Transverse colon (tissue), 4 donors: ENCODE measurements at places on chromosomes 13 and 19. TPM values are rescaled to one million over a fixed set of nuclear protein-coding genes. Genes with fewer than 3 reads are reported as not detected.
A peak's percentile ranks its signal among the peaks of the same experiment; 100 is the strongest.

- no peak for DNase-seq
These were observed 7.4 kb upstream of the SLITRK6 start for GRCh38 chr13:85806553-85807175.

DNA sequence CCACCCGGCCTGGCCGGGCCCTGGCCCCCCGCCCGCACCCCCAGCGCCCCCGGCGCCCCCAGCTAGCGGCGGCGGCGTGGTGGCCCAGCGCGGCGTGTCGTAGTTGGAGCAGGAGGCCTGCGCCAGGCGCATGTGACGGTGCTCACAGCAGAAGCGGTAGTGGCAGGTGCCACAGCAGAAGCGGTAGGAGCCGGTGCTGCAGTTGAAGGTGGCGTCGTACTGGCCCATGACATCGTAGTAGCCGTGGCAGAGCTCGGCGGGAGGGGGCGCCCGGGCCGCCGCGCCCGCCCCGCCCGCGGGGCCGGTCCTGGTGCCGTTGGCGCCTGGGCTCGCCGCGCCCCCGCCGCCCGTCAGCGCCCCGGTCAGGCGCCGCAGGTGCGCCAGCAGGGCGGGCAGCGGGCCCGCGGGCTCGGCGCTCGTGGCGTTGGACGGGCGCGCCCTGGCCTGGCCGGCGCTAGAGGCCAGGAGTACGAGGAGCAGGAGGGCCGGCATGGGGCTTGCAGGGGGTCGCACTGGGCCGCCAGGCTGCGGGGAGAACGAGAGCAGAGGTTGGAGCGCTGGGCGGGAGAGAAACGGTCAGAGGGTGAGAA, 633 bp downstream of the SHISA7 start:
- no peak for DNase-seq

GRCh38 chr13:45899406-45899805, 47.9 kb upstream of the SIAH3 start:
- DNase-seq: no peak

GRCh38 chr13:101697745-101698144, 245.3 kb downstream of the ITGBL1 start:
- DNase-seq: no peak

GRCh38 chr13:49840266-49840665, 47.8 kb upstream of the KPNA3 start:
- DNase-seq: no peak

DNA sequence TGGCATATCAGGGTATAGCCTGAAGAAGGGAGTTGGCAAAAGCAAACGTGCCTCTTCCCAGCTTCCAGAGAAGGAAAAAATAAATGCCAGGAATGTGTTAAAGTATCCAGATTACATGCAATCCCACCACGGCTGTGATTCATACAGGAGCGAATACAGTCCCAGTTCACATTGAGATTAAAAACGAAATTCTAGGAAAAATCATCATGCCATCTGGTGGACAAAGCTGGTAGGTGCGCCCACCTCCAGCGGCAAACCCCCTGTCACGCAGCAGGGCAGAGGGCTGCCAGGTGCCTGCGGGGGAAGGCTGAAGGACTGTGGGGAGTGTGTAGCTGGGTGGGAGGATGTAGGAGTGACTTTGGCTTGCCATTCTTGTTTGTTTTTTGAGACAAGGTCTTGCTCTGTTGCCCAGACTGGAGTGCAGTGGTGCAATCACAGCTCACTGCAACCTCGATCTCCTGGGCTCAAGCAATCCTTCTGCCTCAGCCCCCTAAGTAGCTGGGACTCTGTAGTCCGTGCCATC, 6.4 kb upstream of the DMWD start:
- DNase-seq: peak; percentile 62

DNA sequence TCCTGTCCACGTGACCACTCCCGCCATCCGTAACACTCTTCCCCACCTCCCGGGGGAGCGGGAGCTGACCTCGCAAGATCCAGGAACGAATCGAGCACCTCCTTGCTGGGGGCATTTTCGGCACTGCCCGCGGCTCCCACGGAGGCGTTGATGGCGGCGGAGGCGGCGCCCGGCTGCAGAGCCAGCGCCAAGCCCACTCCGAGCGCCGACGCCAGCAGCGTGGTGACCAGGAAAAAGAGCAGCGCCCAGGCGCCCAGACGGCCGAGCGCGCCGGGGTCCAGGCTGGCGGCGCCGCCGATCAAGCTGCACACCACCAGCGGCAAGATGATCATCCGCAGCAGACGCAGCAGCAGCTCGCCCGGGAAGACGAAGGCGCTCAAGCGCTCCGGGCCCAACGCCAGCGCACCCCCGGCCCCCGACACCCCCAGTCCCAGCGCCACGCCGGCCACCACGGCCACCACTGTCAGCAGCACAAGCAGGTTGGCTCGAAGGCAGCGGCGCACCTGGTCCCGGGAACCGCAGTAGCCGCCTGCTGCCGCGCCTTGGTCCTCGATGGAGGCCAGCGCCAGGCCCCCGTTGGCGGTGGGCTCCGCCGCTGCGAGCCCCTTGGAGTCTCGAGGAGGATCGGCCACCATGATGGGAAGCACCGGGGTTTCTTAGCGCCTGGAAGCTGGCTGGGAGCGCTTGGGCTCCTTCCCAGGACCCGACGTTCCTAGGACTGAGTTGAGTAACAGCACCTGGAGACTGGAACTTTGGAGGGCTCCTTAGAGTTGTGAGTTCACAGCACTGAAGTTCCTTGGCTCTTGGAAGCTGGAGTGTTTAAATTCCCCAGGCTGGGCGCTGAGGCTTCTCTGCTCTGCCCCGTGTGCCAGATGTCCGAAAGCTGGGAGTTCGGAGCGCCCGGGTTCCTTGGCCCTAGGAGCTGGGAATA, 798 bp downstream of the SLC1A5 start:
- DNase-seq: peak; percentile 62

GRCh38 chr19:10583036-10583776, 3.9 kb downstream of the AP1M2 start:
- no peak for DNase-seq

- no peak for DNase-seq
These were observed 5.0 kb downstream of the USF2 start for GRCh38 chr19:35273686-35274259.

DNA sequence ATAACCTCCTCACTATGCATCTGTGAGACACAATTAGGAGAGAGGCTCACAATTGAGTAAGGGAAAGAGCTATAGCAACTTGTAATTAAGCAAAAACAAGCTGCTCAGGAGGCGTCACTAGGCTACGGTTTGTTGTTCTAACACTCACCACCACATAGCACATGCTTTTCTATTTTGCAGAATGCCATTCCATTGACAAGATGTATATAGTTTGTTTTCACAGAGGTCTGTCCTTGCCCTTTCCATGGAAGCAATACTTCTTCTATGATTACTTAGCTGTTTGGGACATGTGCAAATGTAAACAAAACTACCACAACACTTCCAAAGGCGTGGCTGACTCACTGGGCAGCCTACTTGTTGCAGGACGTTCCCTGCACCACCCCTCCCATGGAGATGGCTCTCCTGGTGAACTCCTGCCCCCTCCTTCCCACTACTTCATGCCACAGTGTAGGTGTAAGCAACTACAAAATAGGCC, 33.9 kb upstream of the FAM216B start:
- DNase-seq: no peak

GRCh38 chr13:77184455-77184854, 142.4 kb downstream of the MYCBP2 start:
- DNase-seq: no peak

- no peak for DNase-seq
These were observed 755.0 kb downstream of the DIAPH3 start for GRCh38 chr13:59408738-59409137.

GRCh38 chr19:18683109-18683957, at the start of gene CRTC1:
Gene CRTC1 (plus strand): TSS chr19:18683680. CDS start chr19:18683703, 23 bp downstream.
- DNase-seq: peak; percentile 94

The FAM83E gene
- 97.0 TPM for total RNA-seq

The RAB8A gene
- 102 TPM for total RNA-seq

The PTH2 gene
- not detected for total RNA-seq

The VSTM1 gene
- total RNA-seq: not detected

The CACNG7 gene
- total RNA-seq: not detected

The FGF21 gene
- not detected for total RNA-seq

The SH2D3A gene
- total RNA-seq: 45.8 TPM
